ENCODE measurements at places on chromosomes 3 and 15. TPM values are rescaled to one million over a fixed set of nuclear protein-coding genes. Genes with fewer than 3 reads are reported as not detected.
A peak's percentile ranks its signal among the peaks of the same experiment; 100 is the strongest.

The ST6GAL1 gene
- total RNA-seq: 0.83 TPM

GRCh38 chr15:98139337-98139736 is 178.8 kb downstream of the ARRDC4 start:
- no peak for DNase-seq
- H3K4me3 ChIP-seq: no peak overlapping the region
- H3K27ac ChIP-seq: no peak overlapping the region
- H3K4me1 ChIP-seq: no peaks in the 10 kb centered on the region

DNA sequence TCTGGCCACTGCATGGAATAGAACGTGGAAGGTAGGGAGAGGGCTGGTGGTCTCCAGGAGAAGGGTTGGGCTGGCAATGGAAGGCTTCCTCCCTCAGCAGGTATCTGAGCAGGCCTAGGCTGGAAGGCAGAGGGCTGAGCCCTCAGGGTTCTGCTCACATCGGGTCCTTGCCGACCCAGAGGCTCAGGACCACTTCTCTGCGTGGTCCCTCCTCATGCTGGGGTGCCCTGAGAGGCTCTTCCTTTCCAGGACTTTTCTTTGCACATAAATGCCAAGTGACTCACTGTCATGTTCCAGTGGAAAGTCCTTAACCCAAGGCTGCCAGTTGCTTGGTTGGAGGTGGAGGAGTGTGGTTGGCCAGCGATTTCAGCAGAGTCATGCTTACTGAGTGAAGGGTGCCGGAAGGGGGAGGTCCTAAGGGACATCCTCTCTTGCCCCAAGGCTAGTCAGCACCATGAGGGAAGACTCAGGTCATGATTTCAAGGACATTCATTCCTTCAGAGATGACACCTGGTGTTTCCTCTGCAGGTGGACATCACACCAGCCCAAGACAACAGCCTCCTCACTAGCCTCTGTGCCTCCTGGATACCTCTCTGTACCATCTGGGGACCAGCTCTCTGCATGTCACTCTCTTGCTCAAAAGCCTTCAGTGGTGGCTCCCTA is 8.2 kb downstream of the SLC6A6 start:
- H3K36me3 ChIP-seq: no peaks in the 10 kb centered on the region
- H3K4me3 ChIP-seq: no peak overlapping the region
- H3K27me3 ChIP-seq: no peaks in the 10 kb centered on the region
- peaks cover 17% of the 10 kb centered on the region for H3K4me1 ChIP-seq
- peak overlapping the region; percentile 80 for H3K27ac ChIP-seq

- H3K4me3 ChIP-seq: no peak overlapping the region
- no peaks in the 10 kb centered on the region for H3K4me1 ChIP-seq
- H3K27me3 ChIP-seq: no peaks in the 10 kb centered on the region
- H3K36me3 ChIP-seq: no peaks in the 10 kb centered on the region
- H3K27ac ChIP-seq: no peak overlapping the region
- DNase-seq: no peak
These were observed 37.4 kb downstream of the GHSR start for GRCh38 chr3:172410702-172411477.

GRCh38 chr3:46661776-46662766 is 31.4 kb downstream of the ALS2CL start:
- H3K27me3 ChIP-seq: no peaks in the 10 kb centered on the region
- no peaks in the 10 kb centered on the region for H3K4me1 ChIP-seq
- DNase-seq: no peak
- H3K27ac ChIP-seq: no peak overlapping the region
- H3K36me3 ChIP-seq: no peaks in the 10 kb centered on the region
- no peak overlapping the region for H3K4me3 ChIP-seq

DNA sequence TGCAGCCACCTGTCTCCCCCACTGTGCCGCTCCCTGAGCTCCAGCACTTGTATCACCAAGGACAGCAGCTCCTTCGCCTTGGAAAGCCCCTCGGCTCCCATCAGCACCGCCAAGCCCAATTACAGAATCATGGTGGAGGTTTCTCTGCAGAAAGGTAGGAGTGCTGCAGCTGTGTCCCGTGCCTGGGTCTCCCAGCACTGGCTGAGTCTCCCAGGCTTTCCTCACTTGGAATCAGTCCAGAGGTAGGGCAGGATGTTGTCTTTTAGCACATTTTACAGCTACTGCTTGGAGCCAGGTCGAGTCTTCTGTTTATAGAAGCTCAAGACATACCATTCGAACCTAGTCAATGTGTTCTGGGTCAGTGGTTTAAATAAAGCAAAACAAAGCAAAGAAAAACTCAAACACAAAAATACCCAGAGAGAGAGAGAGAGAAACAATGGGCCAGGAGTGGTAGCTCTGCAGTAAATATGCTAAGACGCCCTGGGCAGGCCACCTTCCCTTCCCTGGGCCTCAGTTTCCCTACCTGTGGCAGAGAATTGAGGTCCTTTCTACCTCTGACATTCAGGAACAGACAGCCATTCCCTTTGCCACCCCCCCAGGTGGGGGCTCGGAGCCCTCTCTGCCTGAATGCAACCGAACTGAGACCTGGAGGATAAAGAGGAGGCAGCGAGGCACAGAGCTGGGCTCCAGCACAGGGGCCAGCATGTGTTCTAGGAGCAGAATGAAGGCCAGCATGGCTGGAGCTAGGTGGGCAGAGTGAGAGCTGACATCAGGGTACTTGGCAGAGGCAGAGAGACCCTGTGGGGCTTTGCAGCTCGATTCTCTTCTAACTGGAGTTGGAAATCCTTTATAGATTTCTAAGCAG is 44.1 kb downstream of the STARD5 start:
- no peaks in the 10 kb centered on the region for H3K36me3 ChIP-seq
- no peak overlapping the region for H3K4me3 ChIP-seq
- H3K27me3 ChIP-seq: no peaks in the 10 kb centered on the region
- H3K27ac ChIP-seq: no peak overlapping the region
- no peak for DNase-seq

The UPK1B gene
- not detected for total RNA-seq

GRCh38 chr15:80747317-80748053 is 31.7 kb upstream of the CEMIP start:
- no peak for DNase-seq
- H3K4me3 ChIP-seq: no peak overlapping the region
- H3K4me1 ChIP-seq: peaks cover 5% of the 10 kb centered on the region

The AADACL2 gene
- under 0.01 TPM for total RNA-seq

DNA sequence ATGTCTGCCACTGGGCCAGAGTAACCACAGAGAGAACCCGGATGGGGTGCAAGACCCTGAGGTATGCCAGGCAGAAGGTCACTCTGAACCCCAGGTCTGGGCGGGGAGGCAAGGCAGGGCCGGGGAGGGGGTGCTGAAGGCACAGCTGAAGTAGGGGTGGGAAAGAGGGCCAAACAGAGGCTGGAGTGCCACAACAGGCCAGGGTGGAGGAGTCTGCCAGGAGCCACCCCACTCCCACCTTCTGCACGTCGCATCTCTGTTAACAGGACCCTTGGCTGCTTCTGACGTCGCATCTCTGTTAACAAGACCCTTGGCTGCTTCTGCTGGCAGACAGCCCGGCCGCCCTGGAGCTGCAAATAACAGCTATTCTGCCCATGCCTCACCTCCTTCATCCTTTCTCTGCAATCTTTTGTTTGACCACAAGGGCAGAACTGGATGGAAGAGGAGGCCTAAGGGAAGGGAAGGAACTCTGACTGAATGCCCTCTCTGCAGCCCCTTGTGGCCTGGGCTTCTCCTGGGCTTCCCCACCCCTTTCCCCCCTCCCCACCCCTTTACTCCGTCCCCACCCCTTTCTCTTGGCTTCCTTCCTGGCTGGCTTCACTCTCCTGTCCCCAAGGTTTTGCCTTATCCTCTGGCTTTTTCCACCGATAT is 20.6 kb upstream of the FBLN2 start:
- no peaks in the 10 kb centered on the region for H3K27me3 ChIP-seq
- H3K4me1 ChIP-seq: no peaks in the 10 kb centered on the region
- no peak overlapping the region for H3K4me3 ChIP-seq
- DNase-seq: no peak
- H3K36me3 ChIP-seq: no peaks in the 10 kb centered on the region

The HESX1 gene
- total RNA-seq: 0.99 TPM

GRCh38 chr3:132464066-132464465 is 46.8 kb downstream of the DNAJC13 start:
- peak; percentile 71 for DNase-seq
- H3K4me1 ChIP-seq: peaks cover 12% of the 10 kb centered on the region
- H3K27ac ChIP-seq: peak overlapping the region; percentile 31
- H3K27me3 ChIP-seq: no peaks in the 10 kb centered on the region
- H3K36me3 ChIP-seq: peaks cover 6% of the 10 kb centered on the region

DNA sequence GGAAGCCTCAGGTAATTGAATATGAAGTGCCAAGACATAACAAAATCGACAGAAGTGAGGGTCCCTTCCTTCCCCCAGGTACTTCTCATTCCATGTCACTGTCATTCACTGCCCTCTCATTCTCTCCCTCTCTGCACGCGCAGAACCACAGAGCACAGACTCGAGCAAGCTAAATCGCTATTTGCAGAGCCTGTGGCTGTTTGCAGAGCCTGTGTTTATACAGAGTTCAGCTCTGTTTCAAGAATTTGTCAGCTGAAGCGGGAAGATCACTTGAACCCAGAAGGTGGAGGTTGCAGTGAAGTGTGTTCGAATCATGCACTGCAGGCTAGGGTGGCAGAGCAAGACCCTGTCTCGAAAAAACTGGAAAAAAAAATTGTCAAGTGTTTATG is 2.5 kb downstream of the VILL start:
- H3K27me3 ChIP-seq: no peaks in the 10 kb centered on the region
- H3K36me3 ChIP-seq: no peaks in the 10 kb centered on the region
- no peak overlapping the region for H3K27ac ChIP-seq
- no peak for DNase-seq

GRCh38 chr15:74799255-74799855 is 13.3 kb upstream of the LMAN1L start:
- no peaks in the 10 kb centered on the region for H3K27me3 ChIP-seq
- no peak for DNase-seq
- peaks cover 26% of the 10 kb centered on the region for H3K36me3 ChIP-seq
- no peak overlapping the region for H3K27ac ChIP-seq
- H3K4me1 ChIP-seq: peaks cover 3% of the 10 kb centered on the region

The PPP1R14D gene
- total RNA-seq: not detected

GRCh38 chr3:30617653-30618052 is 11.3 kb downstream of the TGFBR2 start:
- H3K4me1 ChIP-seq: peaks cover 7% of the 10 kb centered on the region
- no peaks in the 10 kb centered on the region for H3K27me3 ChIP-seq
- H3K36me3 ChIP-seq: no peaks in the 10 kb centered on the region
- H3K27ac ChIP-seq: no peak overlapping the region
- H3K4me3 ChIP-seq: no peak overlapping the region

DNA sequence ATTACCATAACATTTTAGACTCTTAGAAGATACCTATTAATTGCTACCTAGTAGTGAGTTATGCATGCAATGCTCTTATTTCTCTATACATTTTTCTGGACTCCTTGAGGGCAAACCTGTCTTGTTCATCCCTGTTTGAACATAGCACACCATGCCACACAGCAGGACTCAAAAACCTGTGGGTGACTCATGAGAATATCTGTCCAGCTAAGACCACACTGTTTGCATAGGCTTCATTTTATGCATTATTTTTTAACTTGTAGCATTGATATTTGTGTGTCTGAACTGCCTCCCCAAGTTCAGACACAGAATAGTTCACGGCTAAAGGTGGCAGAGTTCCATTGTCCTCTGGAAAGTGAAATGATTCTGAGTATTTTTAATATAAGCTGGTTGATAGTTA is 1.8 kb downstream of the LMCD1 start:
- peak overlapping the region; percentile 11 for H3K4me3 ChIP-seq
- no peaks in the 10 kb centered on the region for H3K27me3 ChIP-seq
- no peaks in the 10 kb centered on the region for H3K36me3 ChIP-seq
